ENCODE measurements at places on chromosomes 2 and 18. TPM values are rescaled to one million over a fixed set of nuclear protein-coding genes. Genes with fewer than 3 reads are reported as not detected.

DNA sequence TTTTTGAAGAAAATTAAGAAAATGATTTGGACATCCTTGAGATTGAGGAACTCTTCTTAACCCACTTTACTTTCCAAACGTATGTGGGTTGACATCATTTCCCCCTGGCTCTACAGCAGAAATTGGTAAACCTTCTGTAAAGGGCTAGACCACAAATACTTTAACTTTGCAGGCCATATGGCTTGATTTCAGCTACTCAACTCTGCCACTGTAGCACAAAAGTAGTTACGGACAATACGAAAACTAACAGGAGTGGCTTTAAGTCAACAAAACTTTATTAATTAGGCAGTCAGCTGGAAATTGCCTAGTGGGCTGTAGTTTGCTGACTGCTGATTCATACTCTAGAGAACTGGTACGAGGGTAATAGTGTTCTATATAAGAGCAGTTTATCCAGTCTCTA, 83.2 kb upstream of the DTNB start:
- peaks cover 2% of the 10 kb centered on the region for H3K4me1 ChIP-seq
- no peak for DNase-seq
- H3K27me3 ChIP-seq: no peaks in the 10 kb centered on the region
- no peak overlapping the region for H3K27ac ChIP-seq
- H3K4me3 ChIP-seq: no peak overlapping the region

DNA sequence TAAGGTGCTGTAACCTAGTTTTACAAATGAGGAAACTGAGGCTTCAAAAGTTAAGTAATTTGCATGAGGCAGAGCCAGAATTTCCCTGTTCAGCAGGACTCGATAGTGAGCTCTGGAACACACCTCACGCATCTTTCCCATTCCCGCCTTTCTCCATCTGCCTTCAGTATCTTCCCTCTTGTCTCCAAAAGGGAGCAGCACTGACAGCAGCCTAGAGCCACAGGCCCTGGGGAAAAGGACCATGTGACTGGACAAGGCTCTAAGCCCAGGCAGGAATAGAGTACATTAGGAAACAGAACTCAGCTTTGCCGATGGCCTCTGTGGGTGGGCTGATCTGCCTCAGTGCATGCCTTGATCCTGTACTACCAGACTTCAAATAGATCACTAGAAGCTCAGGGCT, 21.5 kb downstream of the GPR155 start:
- no peaks in the 10 kb centered on the region for H3K27me3 ChIP-seq
- H3K4me3 ChIP-seq: no peak overlapping the region
- H3K36me3 ChIP-seq: no peaks in the 10 kb centered on the region
- no peak overlapping the region for H3K27ac ChIP-seq
- no peak for DNase-seq
- no peaks in the 10 kb centered on the region for H3K4me1 ChIP-seq

DNA sequence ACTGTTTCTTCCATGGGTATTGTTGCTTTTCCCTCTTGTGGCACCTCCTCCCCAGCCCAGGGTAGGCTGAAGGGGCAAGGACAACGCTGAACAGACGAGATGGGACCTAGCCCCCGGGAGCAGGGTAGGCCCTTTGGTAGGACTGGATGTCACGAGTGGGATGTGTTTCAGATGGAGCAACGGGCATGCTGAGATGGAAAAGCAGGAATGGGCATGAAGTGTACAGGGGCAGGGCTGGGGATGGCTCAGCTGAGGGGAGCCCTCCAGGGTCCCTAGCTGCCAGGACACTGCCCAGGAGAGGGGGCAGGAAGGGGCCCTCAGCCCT, 33.4 kb downstream of the ARHGEF4 start:
- no peaks in the 10 kb centered on the region for H3K36me3 ChIP-seq
- no peak for DNase-seq
- no peak overlapping the region for H3K27ac ChIP-seq
- H3K4me1 ChIP-seq: no peaks in the 10 kb centered on the region

The SNTG2 gene
- total RNA-seq: not detected

DNA sequence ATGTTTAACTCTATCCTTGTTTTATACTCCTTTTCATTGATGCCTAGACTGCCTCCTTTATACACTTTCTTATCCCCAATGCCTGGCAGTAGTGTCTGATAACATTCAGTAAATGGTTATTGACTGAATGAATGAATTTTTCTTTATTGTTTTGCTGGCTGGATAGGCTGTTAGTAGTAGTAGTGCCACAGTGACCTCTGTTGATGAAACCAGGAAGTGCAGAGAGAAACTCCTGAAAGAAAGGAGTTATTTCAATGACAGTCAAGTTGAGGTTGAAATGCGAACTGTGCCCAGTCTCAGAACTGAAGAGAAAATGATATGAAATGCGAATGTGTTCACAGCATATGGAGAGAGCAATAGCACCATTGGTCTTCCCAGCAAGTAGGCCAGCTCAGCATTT, 26.8 kb upstream of the SLC9A2 start:
- H3K27me3 ChIP-seq: no peaks in the 10 kb centered on the region
- no peaks in the 10 kb centered on the region for H3K36me3 ChIP-seq
- H3K27ac ChIP-seq: no peak overlapping the region
- no peak overlapping the region for H3K4me3 ChIP-seq
- no peaks in the 10 kb centered on the region for H3K4me1 ChIP-seq

- no peak overlapping the region for H3K27ac ChIP-seq
- H3K36me3 ChIP-seq: no peaks in the 10 kb centered on the region
- H3K4me3 ChIP-seq: no peak overlapping the region
- no peaks in the 10 kb centered on the region for H3K27me3 ChIP-seq
These were observed 1027.6 kb downstream of the LRP1B start for GRCh38 chr2:141103216-141103615.

The DAPL1 gene
- total RNA-seq: not detected

The C2orf80 gene
- not detected for total RNA-seq

DNA sequence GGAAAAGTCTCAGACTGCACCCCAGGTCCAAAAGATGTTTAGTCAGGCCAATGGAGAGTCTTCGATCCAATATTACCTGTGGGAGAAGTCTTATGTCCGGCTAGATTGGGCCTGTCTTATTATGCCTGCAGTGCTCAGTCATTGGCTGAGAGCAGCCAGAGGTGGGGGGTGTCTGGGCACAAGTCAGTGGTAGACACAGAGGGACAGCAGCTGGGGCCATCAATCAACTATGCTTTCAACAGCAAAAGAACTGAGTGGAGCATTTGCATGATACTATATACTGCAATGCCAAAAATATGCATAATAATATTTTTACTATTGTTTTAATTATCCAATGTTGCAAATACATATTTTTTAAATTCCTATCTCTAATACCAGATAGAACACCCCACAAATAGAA, 298.6 kb upstream of the CDH20 start:
- no peaks in the 10 kb centered on the region for H3K27me3 ChIP-seq
- no peak for DNase-seq
- no peaks in the 10 kb centered on the region for H3K4me1 ChIP-seq
- no peaks in the 10 kb centered on the region for H3K36me3 ChIP-seq
- H3K27ac ChIP-seq: no peak overlapping the region
- H3K4me3 ChIP-seq: no peak overlapping the region

DNA sequence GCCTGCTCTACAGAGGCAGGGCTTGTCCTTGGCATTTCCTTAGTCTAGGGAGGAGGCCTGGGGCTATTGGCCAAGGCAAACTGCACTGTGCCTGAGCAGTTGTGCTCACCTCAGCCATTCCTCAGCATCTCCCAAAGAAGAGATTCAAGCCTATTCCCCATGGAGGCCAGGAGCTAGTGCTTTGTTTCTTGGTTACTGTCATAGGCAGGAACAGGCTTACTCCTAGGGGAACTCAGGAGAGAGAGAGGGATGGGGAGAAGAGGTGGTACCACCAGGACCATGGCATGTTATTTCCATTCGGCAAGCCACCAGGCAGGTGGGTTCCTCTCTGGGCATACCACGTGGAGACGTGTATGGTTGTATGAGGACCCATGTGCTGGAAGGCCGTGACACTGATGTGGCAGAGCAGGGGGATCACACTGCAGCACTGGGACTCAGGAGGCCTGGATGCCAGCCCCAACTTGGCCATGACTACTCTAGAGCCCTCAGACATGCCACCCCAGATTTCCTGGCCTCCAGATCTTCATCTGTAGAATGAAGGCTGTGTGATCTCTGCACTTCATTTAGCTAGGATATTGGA, 233.7 kb downstream of the LOXHD1 start:
- no peak overlapping the region for H3K27ac ChIP-seq
- no peaks in the 10 kb centered on the region for H3K36me3 ChIP-seq
- no peaks in the 10 kb centered on the region for H3K27me3 ChIP-seq
- peaks cover 41% of the 10 kb centered on the region for H3K4me1 ChIP-seq
- DNase-seq: no peak

Measured in liver (tissue), 10 donors.